Stimulated activated CD8-positive, alpha-beta memory T cell treated with anti-CD3 and anti-CD28 coated beads, Interleukin-15, amount 100 ng/mL, for 4 hours (primary cell): ENCODE measurements at places on chromosomes 4 and X.

DNA sequence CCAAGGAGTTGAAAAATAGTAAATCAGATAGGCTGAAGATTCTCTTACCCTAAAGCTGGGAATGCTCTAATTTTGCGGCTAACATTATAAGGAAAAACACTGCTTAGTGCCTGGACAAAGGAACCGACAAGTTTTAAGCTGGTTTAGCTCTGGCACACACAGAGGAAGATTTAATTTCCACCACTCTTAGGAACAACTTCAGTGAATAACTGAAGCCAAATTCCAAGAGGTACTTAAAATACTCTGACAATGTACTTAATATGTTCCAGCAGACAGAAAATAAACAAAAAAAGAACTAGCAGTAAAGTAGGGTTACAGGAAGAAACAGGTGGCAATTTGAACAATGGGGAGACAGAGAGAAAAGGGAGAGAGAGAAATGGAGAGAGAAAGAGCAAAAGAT, 340.8 kb upstream of the NDST4 start:
- DNase-seq, result no peak

DNA sequence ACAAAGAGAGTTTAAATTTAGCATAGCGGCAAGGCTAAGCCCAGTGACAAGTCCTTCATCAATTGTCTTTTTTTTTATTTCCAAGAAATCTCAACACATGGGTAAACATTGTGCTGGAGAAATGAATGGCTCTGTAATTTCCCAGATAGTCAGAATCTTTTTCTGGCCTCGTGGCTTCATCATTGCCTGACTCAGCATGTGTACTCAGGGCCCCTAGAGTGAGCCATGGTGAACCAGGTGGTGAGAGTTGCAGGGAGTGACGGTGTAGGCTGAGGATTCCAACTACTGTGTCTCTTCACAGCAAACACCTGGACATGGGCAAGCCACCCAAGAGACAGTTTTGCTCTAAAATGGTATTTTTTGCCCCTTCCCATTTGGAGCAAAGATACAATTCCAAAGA, 43.1 kb upstream of the UCP1 start:
- no peak for DNase-seq

DNA sequence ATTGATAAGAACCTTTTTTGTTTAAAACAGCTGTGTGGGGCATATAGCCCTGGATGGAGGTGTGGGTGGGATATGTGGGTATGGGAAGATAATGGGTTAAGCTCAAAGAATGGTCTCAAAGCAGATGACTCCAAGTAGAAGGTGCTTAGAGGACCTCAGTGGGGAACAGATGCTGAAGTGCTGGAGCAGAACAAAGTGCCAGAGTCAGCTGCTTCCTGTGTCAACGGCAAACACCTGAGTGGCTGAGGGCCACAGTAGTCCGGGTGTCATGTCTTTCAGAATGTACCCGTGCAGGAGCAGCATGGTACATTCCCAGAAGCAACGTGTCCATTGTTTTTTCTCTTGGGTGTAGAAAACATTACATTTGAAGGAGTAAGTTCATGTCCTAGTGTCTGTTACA, 210.6 kb downstream of the CCNG2 start:
- no peak for DNase-seq

DNA sequence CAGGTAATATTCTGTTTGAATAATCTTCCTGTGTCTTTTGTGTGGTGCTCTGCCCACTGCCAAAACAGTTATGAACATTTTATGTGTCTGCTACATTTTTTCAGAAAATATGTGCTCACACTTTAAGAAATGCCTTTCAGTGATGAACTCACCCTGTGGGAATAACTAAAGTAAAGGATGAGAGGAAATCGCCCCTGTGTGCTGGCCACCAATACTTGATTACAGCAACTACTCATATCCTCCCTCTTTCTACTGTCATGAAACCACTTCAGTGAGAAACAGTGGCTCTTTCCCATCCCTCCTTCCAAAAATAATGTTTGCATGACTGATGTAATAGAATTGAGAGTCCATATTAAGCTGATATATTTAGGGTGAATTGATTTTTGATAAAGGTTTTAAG, 900.9 kb downstream of the RAB28 start:
- no peak for DNase-seq

GRCh38 chr4:40747207-40747835, 2.4 kb upstream of the NSUN7 start:
- DNase-seq, result no peak
